ENCODE measurements at places on chromosomes 1 and 21.

- no peak for DNase-seq
Observed at GRCh38 chr1:91520942-91521507, 20.4 kb downstream of the CDC7 start.

GRCh38 chr21:45164124-45164511, 89.7 kb downstream of the ADARB1 start:
- no peak for DNase-seq

DNA sequence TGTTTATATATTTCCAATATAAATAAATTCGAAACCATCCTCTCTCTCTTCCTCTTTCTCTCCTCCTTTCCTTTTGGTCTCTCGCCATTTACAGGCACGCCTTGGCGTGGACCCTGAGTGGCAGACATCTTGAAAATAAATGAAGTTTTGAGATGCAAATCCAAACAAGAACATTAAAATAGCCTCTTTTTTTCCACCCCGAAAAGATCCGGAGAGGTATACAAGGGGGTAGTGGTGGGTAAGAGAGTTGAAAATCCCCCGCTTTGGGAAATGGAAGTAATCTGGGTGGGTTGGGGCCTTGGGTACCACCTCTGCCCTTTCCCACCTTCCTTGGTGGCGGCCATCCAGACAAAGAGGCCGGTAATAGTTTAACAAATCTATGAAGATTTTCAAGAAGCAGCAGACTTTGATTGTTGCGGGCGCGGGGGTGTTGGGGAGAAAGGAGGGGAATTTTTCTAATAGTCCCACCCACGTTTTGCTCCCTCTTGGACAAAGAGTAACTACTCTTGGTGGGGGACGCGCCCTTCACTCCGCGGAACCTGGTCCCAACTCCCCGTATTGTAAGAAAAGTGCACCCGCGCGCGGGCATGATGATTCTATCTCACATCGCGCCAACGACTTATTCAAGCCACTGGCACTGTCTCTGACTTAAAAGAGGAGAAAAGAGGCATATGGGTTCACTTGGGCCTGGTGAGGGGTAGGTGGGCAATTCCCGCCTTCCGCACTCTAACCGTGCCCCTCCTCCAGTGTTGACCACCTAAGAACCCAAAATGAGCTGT, 4.0 kb upstream of the FOXD3 start:
- no peak for DNase-seq

GRCh38 chr1:108345776-108346531, 102.1 kb upstream of the NBPF4 start:
- peak; percentile 30 for DNase-seq

GRCh38 chr1:226882631-226883409, 12.4 kb downstream of the PSEN2 start:
- DNase-seq = no peak

- DNase-seq = no peak
Observed at GRCh38 chr1:60129911-60130310, 56.3 kb upstream of the C1orf87 start.

DNA sequence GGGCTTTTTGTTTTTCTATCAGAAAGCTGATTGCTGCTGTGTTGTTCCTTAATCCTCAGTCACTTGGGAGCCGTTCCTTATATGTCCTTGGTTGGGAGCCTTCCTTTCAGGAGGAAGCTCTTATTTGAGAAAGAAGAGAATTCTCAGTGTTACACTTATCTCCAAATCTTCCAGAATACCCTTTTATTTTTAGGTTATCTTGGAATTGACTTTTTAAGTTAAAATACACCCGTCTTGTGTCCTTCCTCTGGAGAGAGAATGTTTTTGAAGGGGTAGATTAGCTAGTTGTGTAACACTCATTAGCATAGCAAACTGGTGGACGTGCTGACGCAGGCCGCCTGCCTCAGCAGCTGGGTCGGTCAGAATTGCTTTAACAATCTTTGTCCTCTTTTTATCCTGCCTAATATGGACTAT, 42.1 kb downstream of the LRRC8B start:
- DNase-seq = peak; percentile 50

- no peak for DNase-seq
Observed at GRCh38 chr1:3455670-3456448, 1.4 kb downstream of the ARHGEF16 start.

DNA sequence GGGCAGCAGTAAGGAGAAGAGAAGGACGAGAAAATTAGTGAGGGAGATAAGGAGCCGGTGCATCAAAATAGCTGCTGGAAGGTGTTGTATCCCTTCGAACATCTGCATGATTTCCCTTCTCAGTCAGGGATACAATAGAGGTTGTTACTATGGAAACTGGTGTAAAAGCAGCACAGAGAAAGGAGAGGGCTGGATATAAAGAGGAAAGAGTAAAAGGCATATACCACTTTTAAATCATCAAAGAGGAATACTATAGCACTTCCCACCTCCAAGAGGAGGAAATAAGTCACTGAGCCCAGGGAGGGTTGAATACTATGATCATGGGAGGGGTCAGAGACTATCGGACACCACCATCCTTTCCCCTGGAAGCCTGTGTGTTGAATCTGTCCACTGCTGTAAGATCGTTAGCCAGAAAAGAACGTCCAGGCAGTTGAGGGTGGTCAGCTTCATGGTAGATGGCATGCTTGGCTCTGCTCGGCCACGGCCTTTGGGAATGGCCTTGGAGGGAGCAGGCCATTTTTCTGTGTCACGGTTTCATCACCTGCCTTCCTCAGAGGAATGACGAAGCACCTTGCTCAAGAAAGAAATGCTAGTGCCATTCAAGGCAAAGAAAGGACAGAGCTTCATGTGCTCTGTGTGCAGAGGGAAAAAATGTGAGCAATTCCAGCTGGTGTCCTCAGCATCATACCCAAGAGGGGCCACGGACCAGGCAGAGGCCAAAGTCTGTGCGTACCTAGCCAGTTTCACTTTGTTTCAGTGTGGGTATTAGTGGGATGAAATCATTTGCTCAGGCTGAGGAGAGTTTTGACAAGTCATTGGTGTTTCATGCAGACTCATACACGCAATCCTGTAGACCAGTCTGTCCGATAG, 64.2 kb downstream of the IRF2BP2 start:
- DNase-seq = no peak

DNA sequence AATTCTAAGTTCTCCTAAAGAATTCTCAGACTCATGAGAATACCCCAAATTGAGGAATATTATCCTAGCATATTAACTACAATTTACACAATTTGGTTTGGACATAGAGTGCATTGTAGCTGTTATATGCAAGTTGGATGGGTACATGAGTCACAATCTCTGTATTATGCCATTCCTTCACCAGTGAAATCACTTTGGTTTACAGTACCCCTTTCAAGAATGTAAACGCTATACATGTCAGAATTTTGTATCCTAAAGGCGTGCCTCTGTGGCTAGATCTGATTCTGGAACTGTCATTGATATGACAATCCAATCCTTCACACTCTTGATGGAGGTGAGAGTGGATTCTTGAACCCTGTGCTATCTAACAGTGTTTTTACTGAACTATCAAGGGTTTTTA, 6.7 kb upstream of the IL10RB start:
- no peak for DNase-seq

DNA sequence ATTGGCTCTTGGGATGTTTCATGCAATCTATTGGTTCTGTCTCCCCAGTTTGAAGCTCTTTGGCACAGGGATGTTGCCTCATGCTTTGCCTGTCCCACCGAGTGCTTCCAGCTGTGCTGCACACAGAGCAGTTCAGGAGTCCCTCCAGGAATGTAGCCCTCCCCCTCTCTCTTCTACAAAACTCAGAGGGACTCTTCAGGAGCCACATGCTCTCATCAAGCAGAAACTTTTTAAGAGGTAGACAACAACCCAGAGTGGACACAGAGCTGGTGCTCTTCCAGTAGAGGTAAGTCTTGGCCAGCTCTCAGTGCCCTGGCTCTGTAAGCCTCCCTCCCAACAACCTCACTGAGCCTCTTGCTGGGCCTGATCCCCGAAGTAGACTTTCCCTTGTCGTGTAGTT, 11.6 kb upstream of the ZNF697 start:
- DNase-seq = no peak

DNA sequence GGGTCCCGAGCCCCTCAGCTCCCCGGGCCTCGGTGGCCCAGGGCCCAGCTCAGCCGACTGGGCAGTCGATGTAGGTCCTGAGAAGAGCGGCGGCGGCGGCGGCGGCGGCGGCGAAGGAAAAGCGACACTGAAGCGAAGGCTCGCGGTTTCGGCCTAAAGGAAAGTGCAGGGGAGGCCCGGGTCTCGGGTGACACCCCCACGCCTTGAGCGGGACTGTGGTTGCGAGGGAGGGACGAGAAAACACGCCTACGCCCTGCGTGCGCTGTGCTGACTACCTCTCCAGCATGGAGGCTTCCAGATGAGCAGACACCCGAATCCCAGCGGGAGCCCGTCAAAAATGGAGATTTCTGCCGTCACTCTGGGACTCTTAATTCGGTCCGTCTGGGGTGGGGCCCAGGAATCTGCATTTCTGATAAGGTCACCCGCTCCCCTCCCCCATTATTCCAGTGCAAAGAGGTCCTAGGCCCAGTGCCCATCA, 31.2 kb downstream of the DNTTIP2 start:
- DNase-seq = peak; percentile 79

GRCh38 chr1:61220536-61220935, 138.2 kb downstream of the NFIA start:
- no peak for DNase-seq

DNA sequence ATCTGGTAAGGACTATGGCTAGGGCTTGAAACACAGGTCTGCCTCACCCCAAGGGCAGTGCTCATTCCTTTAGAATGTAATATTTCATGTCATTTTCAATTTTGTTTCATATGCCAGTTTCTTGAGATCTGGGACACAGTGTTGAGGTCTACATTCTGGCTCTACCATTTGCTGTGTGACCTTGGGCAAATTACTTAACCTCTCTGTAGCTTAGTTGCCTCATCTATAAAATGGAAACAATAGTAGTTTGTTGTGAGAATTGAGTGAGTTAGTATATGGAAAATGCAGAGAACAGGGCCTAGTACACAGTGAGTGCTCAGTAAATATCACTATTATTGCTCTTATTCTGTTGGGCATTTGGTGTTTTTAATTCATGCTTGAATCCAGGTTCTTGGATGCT, 84.4 kb downstream of the WDR3 start:
- no peak for DNase-seq

- no peak for DNase-seq
Observed at GRCh38 chr1:56580771-56581170, 1.4 kb upstream of the PLPP3 start.

GRCh38 chr1:230857822-230858221, 10.5 kb downstream of the C1orf198 start:
- DNase-seq = no peak

- no peak for DNase-seq
Observed at GRCh38 chr21:44853601-44854390, 19.7 kb downstream of the PTTG1IP start.

DNA sequence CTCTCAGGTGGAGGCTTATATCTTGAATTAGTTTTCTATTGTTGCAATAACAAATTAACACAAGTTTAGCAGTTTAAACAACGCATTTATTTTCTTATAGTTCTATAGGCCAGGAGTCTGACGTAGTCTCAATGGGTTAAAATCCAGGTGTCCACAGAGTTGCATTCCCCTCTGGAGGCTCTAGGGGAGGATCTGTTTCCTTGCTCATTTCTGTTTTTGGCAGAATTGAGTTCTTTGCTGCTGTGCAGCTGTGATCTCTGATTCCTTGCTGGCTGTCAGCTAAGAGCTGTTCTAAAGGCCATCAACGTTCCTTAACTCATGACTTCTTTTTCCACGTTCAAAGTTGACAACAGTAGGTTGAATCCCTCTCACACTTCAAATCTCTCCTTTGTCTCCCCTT, 31.8 kb downstream of the S100A10 start:
- no peak for DNase-seq

DNA sequence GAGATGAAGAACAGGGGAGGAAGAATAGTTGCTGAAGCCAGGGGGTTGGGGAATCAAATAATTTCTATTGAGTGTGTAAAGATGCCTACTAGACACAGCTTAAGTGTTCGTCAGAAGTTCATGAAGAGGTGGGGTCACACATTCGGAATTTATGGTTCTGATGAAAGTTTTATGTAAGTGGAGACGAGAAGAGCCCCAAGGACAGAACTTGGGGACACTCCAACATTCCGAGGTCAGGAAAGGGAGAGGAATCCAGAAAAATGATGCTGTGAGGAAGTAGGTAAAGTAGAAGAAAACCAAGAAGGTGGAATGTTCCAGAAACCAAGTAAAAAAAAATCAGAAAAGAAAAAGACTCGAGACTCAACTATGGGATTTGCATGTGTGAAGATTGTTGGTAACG, 272.5 kb downstream of the SIPA1L2 start:
- no peak for DNase-seq

DNA sequence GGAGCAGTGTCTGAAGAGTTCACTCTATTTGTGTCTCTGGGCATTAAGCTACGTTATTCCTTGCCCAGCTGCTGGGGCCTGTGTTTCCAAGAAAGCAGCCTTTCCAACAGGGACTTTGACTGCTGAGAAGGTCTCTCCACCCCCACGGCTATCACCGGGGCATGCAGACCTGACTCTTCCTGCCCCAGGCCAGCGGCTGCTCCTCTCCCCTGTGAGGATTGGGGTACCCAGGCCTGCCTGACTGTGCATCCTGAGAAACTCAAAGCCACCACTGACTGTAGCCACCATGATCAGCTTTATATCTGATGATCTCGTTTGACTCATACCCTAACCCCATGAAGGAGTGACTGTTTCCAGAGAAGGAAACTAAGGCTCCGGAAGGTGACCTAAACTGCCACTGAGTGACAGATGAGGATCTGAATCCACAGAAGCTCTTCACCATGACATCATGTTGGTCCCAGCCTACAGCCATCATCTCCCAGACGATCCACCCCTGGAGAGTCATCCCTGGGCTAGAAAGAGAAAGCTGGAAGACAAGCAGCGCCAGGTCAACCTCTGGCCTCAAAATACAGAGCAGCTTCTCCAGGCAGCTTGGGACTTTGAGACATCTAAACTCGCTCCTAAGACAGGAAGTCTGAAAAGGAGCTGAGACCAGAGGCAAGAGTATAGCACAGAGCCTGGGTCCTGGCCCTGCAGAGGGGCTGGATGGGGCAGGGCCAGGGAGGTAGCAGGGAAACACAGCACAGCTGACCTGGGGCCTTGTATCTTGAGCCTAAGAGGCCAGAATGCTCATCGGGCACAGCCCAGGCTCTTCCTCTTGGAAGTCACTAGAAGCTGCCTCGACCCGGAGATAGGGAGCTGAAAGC, 244.0 kb upstream of the VAMP3 start:
- DNase-seq = no peak

DNA sequence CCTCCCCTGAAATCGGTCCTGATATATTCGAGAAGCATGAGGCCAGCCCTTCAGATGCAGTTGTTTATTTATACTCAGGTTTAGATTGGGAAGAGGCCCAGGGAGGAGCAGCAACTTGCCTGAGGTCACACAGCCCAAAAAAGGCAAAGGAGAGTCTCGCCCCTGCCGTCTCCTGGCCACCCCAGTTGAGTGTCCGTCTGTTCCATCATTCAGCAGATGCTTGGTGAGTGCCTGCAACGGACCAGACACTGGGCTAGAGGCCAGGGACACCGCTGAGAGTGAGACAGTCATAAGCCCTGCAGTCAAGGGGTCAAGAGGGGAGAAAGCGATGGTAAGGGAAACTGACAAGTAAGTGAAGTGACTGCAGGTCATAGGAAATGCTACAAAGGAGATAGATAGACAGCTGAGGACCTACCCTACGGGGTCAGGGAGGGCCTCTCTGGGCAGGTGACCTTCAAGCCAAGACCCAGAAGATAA, 15.4 kb upstream of the SELENON start:
- DNase-seq = no peak

Measured in SHP77 treated with DMSO at 0.1 percent for 48 hours (cell line).